ENCODE measurements at places on chromosomes 4 and X. TPM values are rescaled to one million over a fixed set of nuclear protein-coding genes. Genes with fewer than 3 reads are reported as not detected.

DNA sequence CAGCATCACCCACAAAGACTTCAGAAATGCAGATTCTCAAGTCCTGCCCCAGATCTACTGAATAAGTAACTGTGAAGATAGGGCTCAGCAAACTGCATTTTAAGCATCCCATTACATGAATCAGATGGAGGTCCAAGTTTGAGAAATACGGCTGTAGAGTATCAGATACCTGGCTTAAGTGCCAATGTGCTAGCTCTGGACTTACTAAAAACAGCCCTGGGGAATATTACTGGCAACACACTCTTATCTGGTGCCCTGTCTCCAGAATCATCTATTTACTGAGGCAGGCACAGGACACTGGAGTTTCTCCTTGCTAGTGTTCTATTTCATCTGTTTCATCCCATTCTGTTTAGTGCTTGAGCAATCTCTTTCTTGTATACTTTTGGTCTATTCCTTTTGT is 105.1 kb downstream of the SPOCK3 start:
- no peak for DNase-seq

The CCKAR gene
- total RNA-seq: not detected

The EXOC1L gene
- total RNA-seq: not detected

DNA sequence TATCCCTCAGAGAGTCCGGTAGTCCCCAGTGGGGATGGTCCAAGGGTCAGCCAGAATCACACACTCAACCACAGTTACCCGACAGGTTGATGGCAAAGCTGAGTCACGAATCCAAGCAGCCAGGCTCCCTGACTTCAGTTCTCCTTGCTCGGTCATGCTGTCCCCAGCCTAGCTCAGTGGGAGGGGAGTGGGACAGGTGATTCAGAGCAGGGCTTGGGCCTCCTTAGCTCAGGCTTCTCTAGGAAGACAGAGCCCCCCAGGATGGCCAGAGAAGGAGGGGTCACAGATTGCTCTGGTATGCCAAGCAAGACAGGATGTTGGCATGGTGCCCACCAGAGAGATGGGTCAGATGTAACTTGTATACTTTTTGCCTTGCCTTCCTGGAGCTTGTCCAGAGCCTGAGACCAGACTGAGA is 66.5 kb downstream of the EFNB1 start:
- peak; percentile 53 for DNase-seq

DNA sequence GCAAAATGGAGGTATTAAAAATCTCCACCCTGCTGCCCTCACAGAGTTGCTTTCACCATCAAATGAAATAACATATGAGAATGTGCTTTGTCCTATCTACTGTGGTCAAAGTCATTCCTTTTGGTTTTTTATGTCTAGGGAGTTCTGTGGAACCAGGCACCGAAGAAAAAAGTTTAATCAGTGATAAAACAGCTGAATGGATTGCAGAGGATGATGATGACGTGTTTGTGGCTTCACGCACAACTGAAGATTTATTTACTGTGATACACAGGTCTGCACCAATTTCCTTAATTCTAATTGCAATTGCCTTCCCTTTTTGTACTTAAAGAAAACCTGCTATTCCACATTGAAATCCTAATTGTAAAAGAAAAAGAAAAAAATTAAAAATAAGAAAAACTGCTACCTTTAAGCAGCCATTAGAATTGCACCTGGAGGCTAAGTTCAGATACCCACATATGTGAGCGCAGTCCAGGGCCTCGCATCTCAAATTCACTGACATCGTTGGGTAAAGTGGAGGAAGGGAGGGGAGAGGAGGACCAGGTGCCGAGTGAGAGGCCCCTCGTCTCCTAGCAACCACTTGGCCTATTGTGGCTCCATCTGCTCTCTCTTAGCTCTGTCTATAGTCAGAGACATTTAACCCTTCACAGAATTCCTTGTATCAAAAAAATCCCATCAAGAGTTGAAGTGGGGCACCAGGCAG is 10.5 kb upstream of the RTL5 start:
- DNase-seq: no peak

The ASB12 gene
- total RNA-seq: 2.2 TPM

The ESX1 gene
- not detected for total RNA-seq

DNA sequence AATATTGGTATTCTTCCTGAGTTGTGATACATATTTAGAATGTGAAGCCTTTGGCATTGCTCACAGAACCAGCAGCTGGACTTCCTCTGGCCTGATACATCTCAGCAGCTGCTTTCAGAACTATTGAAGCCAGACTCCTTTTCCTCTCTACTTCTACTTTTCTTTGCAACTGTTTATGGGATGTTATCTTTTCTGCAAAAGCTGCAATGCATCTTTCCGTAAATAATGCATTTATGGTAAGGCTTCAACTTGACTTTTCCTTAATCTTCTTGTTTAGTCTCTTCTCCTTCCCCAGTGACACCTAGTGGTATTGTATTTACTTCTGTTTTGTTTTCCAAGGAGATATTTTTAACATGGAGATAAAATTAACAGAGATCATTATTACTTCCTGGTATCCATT is 1548.7 kb downstream of the PCDH7 start:
- no peak for DNase-seq

The HTN3 gene
- total RNA-seq: not detected

The SH3BGRL gene
- total RNA-seq: 21.4 TPM

DNA sequence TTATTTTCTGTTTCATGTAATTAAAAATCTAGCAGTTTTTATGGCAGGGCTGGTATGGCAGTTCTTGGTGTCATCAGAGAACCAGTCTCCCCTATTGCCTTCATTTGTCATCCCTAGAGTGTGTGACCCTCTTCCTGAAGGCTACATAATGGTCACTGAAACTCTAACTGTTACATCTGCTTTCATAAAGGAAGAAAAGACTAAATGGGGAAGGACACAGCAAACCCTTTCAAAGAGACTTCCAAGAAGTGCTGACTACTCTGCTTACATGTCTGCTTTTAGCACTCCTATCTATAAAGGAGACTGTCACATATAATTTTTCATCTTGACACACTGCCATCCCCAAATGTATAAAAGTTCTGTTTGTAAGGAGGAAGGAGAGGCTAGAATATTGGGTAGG is 105.9 kb upstream of the DIAPH2 start:
- DNase-seq: no peak

The KCNE5 gene
- total RNA-seq: 0.60 TPM

GRCh38 chr4:7747566-7747965 is 192.1 kb downstream of the AFAP1 start:
- no peak for DNase-seq

DNA sequence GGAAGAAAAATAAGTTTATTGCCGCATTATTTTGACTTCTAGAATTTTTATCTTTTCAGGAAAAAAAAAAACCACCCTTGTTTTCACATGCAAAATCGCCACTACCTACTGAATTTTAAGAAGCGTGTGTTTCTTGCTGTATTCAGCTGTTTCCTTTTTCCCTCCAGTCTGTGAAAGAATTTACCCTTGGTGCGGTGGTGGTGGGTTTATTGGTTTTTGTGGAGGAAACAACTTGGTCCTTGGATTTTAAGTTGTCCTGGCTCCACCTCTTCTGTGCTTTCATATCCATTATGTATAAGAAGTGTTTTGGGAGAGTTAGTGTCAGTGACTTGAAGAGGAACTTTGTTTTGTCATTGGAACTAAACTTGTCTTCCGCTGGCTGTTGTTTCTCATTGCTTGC is 8.1 kb downstream of the RAPGEF2 start:
- no peak for DNase-seq

The ZNF41 gene
- total RNA-seq: 16.0 TPM

GRCh38 chr4:172751550-172751949 is 417.1 kb upstream of the GALNT7 start:
- DNase-seq: no peak

The MAGED2 gene
- total RNA-seq: 85.6 TPM

DNA sequence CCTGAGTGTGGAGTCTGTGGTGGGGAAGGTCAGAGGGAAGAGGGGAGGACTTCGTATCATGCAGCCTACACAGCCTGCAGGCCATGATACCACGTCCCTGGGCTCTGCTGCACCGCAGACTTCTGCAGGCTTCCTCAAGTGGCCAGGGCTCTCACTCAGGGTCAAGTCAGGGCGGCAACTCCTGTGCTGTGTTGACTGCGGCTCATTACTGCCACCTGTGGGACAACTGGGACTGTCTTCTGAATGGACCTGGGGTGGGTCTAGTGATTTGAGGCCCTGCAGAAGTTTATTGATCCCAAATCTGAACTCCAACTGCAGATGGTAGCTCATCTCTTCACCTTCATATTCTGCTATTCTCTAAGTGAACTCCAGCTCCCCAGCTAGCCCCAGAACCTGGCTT is 167.1 kb downstream of the NSUN7 start:
- DNase-seq: peak; percentile 43

DNA sequence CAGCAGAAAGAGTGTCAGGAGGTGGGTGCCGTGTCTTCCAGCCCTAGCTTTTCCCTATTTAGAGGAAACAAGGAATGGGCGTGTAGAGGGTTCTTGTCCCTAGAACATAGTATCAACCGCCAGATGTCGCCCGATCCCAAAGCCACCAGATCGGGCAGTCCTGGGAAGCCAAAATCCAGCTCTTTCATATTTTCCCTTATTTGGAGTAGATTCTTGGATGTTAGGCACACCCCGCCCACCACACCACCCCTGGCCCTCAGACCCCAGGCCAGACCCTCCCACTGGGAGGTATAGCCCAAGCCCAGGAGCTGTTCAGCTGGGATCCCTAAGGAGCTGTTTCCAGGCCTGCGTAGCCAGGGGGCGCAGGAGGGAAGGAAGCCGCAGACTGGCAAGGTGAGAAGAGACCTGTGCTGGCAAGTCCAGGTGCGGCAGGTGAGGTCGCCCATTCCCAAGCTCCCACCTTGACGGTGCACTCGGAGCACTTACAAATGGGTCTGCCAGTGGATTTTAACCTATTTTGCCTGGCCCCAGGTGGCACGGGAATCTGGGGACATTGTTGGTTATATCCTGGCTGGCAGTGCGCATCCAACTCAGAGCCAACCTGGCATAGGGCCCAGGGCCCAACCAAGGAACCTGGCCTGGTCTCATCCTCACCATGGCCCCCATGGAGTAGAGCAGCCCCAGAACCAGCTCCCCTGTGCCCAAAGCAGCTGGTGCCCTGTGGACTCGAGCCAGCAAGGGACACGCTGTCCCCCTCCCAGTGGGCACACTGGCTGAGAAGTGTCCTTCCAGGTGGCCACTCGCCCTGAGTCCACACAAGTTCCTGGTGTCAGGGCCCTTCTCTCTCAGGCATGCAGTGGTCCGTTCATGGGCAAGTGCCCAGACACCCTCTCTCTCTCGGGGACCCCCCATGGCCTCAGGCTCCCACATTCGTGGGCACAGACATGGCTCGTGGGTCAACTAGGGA is 811 bp downstream of the FLNA start:
- DNase-seq: peak; percentile 52

DNA sequence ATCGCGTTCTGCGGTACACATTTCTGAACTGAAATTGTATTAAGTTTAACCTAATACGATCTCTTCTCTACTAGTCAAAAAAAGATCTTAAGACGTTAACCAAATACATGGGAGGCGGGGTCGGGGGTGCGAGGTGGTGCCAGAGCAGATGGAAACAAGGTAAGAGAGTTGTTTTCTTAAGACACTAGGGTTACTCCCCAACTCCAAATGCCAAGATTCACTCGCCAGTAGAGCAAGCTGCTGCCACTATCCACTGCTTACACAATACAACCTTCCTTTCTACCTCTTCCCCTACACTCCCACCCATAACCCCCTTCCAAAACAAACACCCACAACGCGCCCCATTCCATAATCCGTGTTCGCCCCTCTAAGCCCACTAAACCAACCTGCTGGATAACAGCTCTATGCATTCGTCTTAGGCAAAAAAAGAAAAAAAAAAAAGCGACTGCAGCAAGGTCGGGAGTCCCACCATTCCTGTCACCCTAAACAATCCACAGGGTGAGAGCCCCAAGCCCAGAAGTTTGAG is 1.3 kb downstream of the LCORL start:
- DNase-seq: no peak

- DNase-seq: no peak
Measured at GRCh38 chr4:157290622-157291021, 70.1 kb downstream of the GRIA2 start.

DNA sequence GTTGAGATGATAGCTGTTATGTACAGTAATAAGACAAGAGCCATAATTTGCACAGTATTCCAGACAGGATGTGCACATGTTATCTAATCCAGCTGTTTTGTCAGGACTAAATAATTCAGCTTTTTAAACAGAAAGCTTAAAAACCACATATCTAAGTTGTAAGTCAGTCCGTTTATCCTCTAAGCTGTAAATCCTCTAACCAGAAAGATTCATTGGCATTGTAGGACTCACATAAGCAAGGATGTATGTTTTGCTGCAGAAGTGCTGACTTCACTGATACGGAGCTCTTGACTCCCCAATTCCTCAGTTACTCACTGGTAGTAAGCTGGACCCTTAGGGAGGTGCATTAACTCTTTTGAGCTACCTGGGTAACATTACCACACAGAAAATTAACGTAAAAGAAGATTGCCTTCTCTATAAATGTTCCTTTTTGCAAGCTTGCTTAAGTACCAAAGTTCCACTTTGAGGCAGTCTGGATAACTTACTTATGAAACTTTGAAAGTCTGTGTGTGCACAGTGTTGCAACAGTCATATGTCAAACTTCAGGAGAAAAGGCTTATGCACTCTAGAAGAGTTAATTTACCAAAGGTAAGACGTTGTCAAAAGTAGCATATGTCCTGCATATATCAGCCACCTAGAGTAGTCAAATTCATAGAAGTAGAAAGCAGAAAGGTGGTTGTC is 58.3 kb upstream of the MAGEB2 start:
- no peak for DNase-seq

The FOXR2 gene
- total RNA-seq: not detected

DNA sequence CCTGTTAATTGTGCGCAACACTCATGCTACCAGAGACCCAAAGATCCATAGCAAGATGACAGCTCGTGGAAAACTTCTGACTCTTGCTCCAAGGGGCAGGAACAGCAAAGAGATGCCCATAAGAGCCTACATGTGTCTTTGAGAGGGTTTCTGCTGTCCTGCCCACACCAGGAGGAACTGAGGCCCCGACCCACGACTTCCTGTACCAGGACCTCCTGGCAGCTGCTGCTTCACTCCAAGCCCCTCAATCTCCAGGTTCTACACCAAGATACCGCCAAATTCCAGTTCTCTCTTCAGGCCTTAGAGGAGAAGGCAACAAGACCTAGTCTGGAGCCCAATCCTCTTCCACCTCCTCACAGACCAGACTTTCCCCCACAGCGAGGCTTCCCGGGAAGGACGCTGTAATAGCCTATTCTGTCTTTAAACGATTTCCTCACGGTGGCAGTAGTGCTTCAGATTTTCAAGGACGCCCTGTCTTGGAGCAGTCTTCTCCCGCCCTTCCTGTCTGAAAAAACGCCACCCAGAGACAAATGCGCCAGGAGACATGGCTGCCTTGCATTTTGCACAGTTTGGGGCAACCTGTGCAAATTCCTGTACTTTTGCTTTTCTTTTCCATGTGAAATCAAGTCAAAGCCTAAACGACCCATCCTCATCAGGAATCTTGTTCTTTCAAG is 230.2 kb upstream of the STK26 start:
- peak; percentile 61 for DNase-seq

The ZMAT1 gene
- 4.5 TPM for total RNA-seq

The PITX2 gene
- total RNA-seq: not detected

The CDKL5 gene
- 10.1 TPM for total RNA-seq

DNA sequence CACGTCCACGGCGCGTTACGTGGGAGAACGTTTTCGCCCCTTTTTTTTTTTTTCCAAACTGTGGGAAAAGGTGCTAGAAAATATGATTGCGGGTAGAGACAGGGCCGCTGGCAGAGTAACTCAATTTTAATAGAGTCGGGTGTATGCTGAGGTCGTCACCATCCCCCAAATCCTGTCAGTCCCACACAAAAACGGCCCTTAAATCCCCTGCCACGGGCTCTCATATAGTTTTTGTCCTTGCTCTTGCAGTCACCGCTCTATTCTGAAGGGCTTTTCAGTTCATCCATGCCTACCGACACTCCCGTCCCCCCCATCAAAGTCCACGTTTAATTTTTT is 796 bp upstream of the MED14 start:
- no peak for DNase-seq

The HAUS7 gene
- 12.7 TPM for total RNA-seq

The HEPH gene
- 28.2 TPM for total RNA-seq

Data from heart right ventricle (tissue), 16 donors.